ENCODE measurements at places on chromosomes 13 and 19.

DNA sequence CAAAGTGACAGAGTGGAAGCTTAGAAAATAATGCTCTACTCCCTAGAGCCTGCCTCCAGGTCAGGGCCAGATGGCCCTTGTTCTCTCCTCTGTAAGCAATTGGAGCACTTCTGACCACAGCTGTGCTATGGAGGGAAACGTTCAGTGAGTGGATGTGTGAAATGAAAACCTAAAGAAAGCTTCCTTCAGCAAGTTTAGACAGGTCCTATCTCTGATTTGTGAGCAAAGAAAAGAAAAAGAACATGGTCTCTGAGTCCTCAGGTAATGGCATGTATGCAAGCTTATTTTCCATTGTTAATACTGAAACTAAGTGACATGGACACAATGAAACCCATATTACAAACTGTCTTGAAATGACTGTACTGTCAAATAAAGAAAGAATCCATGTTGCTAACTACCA, 1486.8 kb downstream of the EFNB2 start:
- DNase-seq: no peak

DNA sequence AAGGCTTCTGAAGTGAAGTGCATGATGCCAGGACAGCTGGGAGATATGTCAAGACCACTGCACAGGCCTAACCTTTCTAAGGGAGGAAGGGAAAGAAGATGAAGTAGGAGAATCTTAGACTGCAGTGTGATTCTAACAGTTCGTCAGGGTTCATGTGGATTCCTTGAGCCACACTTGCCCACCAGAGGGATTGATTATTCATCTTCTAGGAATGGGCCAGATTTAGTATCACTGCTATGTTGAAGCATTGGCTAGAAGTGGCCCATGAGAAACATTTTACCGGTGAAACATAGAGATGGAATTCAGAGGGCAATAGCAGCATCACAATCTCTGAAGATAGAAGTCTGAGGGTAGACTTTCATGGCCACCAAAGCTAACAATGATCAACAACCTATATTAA, 550.8 kb upstream of the SLITRK1 start:
- DNase-seq: no peak

GRCh38 chr13:75255653-75256052, 226.3 kb downstream of the TBC1D4 start:
- DNase-seq: no peak

- no peak for DNase-seq
These were observed 339.5 kb downstream of the DCT start for GRCh38 chr13:94140027-94140426.

- no peak for DNase-seq
These were observed 92.6 kb upstream of the TSC22D1 start for GRCh38 chr13:44668688-44669087.

DNA sequence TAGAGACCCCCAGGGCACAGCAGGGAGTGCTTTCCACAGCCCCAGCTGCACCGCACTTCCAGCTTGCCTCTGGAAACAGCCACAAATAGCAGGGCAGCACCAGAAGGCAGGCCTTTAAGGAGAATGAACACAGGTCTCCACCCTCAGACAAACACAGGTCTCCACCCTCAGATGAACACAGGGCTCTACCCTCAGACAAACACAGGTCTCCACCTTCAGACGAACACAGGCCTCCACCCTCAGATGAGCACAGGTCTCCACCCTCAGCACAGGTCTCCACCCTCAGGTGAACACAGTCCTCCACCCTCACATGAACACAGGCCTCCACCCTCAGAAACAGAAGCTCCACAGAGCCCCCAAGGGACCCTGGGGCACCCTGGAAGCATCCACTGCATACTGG, 51.7 kb downstream of the C1QTNF9 start:
- no peak for DNase-seq

DNA sequence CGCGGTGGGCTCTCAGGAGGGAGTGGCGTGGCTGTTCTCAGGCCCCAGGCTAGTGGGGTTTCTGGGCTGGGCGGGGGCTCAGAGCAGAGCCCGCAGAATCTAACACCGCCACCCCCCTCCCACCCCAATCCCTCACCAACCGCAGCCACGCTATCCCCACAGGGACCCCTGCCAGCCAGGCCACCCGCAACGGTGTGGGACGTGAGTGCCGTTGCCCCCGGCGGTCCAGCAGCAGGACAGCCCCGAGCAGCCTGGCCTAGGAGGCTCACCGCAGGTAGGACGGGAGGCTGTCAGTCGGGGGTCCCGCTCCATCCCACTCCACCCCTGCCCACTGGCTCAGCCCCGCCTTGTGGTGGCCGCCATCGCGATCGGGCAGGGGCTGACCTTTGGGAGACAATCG, at the start of gene NTN5:
NTN5 (minus strand) TSS at position 24 of the 400 bp plus-strand sequence. CDS start 2,031 bp downstream, outside the sequence.
- no peak for DNase-seq

DNA sequence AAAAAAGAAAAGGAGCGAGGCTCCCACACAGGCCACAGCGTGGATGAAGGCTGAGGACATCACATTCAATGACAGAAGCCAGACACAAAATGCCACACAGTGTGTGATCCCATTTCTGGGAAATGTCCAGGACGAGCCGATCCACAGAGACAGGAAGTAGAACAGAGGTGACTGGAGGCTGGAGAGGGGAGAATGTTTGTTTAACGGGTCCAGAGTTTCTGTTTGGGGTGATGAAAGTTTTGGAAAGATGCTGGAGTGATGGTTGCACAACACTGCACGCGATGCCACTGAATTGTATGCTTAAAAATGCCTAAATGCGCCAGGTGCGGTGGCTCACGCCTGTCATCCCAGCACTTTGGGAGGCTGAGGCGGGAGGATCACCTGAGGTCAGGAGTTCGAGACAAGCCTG, 650 bp upstream of the FUT5 start:
- no peak for DNase-seq

Measured in NK-92 treated with Interleukin-12 subunit alpha and Interleukin-12 subunit beta, amount 100 ng/mL, for 24 hours (cell line).